Left forelimb (tissue), 1 donor: ENCODE measurements at places on chromosomes 4 and X.

- DNase-seq: no peak
These were observed 12.7 kb upstream of the CD40LG start for GRCh38 chrX:136635235-136635634.

DNA sequence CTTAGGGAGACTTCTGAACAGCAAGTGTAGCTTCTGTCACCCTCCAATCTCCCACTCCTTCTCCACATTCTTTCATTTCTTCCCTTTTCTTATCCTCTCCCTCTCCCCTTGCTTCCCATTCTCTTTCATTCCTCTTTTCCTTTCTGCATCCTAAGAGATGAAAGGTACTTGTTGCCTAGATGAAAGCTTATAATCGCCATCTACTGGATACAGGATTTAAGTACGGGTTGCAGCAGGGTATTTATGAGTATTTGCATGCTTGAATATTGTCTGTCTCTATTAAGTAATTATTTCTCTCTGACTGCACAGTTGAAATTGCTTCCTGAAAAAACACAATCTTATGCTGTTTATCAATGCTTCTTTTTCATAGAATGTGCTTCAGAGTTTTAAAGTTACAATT, 174.0 kb upstream of the TENT5D start:
- no peak for DNase-seq

DNA sequence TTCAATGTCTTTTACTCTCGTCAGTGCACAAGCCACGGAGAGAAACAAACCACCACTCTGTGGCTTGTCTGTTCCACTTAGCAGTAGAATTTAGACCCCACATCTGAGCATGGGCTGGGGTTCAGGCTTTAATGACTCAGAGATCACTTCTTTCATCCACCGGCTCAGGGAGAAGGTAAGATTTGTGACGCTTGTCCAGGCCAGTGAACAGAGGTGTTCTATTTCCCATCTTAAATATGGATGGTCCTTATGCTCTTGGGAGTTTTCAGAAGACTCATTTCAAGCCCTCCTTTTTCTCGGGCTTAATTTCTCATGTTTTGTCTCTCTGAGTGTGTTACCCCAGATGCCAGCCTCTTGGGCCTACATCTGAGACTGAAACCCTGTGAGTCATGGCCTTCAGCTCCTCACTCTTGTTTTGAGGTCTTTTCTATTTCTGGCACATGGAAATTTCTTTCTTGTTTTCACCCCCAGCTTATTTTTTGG, 127.4 kb upstream of the SFRP2 start:
- DNase-seq: no peak

GRCh38 chr4:188812644-188813043, 673.4 kb downstream of the TRIML1 start:
- no peak for DNase-seq

- peak; percentile 70 for DNase-seq
These were observed at the start of gene KCNIP4 for GRCh38 chr4:21948347-21949072. TSS of gene KCNIP4 (minus strand) at chr4:21948772.

GRCh38 chr4:82372517-82373485, 990 bp downstream of the HNRNPD start:
- DNase-seq: peak; percentile 82

DNA sequence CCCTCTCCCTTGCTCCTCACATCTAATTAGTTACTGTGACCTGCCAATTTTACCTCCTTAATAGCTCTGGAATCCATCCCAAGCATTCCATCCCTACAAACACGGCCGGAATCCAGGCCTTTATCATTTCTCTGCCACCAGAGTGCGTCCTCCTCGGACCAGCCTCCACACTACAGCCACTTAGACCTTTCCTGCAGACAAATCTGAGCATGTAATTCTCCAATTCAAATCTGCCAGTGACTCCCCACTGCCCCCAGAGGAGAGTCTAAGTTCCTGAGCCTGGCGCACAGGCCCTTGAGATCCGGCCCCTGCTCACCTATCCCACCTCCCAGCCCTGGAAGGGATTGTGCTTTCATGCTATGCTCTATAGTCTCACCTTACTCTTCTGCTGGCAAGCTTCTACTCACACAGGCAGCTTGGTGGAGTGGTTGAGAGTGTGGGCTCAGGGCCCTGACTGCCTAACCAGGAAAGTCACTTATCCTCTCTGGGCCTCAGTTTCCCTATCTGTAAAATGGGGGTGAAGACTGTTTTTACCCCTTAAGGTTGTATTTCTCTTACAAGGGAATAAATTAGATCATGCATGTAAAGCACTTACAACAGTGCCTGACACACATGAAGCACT, 31.2 kb downstream of the PJA1 start:
- no peak for DNase-seq

DNA sequence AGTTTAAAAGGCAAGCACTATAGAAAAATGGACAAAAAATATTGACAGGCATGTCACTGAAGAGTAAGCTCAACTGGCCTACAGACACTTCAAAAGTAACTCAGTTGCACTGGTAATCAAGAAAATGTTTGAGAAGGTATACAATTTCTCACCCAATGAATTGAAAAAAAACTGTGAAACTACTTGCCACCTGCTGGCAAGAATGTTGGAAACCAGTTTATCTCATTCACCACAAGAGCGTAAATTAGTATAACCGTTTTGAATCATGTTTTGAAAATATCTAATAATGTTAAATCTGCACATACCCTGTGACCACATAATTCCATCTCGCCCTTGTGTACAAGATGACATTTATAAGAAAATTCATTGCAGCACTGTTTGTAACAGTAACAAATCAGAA, 31.7 kb downstream of the TXK start:
- no peak for DNase-seq

DNA sequence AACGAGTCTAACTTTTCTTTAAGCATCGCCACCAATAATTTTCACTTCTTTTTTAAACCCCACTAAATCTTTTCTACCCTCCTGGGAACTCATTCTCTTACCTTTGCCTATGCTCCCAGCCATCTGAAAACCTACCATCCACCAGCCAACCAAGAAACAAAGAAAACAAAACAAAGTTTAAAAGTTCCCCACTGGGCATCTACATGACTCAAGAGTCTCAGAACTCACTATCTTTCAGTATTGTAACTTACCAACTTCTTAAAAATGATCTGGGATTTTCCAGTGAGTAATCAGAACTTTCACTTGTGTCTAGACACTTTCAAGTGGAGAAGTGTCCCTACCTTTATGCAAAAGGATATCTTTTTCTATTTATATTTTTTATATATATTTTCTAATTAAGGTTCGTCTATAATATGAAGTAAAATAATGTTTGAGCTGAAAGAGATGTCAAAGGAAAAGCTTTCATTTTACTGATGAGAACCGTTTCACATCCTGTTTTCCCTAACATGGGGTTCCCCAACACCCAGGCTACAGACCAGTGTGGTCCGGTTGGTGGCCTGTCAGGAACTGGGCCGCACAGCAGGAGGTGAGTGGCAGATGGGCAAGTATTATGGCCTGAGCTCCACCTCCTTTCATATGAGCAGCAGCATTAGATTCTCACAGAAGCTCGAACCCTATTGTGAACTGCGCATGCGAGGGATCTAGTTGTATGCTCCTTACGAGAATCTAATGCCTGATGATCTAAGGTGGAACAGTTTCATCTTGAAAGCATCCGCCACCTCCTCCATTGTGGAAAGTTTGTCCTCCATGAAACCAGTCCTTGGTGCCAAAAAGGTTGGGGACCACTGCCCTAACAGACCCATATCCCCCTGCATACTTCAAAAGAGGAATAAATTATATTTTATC, 9.8 kb upstream of the TIGD2 start:
- no peak for DNase-seq

DNA sequence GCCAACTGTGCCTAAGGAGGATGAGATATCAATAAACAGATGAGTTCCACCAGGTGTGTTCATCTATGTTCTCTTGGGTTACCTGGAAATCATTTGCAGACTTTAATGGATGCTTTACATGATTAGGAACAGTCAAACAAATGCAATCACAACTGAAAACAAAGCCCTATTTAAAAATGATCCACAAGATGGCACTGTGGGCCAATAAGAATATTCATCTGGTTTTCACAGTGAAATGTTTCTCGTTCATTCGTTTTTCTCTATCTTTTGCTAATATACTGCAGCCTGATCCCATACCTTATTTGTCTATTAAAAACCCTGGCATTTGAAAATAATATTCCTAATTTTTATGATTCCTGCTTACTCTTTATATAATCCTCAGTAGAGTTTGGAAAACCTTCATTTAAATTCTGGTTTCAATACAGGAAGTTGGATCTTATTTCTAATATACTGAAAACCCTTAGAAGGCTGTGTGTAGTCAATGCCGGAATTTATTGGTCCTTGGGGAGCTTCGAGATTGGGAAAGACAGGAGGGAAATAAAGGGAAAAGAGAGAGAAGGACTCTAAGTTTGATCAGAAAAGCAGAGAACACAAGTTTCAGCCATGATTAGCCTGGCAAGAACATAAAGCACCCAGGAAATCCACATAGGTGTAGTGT, 63.8 kb upstream of the TAPT1 start:
- no peak for DNase-seq

GRCh38 chrX:31291131-31291530, 219.3 kb upstream of the FTHL17 start:
- no peak for DNase-seq

- DNase-seq: no peak
These were observed 89.4 kb upstream of the IL13RA1 start for GRCh38 chrX:118637997-118638396.

DNA sequence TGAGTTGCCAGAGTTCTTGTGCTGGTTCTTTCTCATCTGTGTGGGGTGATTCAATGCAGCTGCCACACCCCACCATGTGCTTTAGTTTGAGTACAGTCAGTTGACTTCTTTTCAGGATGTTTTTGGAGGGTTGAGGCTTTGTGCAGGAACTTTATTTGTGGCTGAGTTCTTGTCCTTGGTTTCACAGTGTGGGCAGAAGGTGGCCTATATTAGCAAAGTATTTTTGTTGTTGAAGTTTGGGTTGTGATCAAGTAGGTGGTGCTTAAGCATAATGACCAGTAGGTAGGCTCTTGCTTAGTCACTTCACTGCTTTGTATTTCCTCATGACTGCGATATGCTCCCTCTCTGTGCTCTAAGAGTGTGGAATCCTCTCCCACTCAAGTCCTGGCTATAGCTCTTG, 80.3 kb downstream of the ARHGAP24 start:
- DNase-seq: no peak

DNA sequence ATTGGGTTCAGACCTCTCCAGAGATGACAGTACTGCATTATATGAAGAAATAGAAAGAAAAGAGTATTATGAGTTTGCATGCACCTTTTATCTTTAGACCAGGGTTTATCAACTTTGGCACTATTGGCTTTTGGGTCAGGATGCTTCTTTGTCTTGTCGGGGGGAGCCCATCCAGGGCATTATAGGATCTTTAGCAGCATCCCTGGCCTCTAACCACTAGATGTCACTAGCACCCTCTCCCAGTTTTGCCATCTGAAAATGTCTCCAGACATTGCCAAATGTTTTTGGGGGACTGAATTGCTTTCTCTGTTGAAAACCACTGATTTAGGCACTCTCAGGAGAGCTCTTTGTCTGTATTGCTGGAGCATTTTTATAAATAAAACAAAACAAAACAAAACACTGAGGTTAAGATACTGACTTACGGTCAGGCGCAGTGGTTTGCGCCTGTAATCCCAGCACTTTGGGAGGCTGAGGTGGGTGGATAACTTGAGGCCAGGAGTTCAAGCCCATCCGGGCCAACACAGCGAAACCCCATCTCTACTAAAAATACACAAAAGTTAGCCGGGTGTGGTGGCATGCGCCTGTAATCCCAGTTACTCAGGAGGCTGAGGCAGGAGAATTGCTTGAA, 23.6 kb downstream of the CA5B start:
- DNase-seq: no peak

DNA sequence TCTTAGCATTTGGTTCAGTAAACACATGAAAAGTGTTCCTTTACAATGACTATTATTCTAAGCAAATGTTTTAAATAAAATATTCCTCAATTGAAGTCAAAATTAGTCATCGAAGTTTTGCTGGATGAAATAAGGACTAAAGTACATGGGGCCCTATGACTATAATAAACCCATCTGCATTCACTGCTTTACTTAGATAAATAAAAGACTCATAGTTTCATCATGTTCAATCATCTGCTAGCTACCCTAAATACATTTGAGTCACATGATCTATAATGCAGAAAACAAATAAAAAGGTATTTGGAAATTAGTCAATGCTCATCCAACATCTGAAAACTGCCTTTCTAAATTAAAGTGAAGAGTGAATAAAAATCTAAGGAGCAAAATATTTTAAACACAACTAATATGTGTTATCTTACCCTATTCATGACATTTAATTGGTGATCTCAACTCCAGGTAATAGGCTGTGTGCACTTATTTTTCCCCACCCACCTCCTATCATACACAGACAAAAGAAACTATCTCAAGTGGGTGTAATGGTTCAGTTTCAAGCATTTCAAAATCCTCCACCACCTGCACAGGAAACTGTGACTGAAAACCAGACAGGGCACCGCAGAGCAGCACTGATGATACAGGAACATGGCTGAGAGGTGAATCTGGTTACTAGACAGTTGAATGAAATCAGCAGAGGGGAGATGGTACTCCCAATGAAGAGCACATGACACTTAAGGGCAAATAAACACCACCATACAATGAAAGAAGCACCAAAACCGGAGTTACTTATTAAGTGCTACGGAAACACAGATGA, 78.6 kb downstream of the CAMK2D start:
- DNase-seq: no peak

GRCh38 chrX:78321809-78322208, 5.6 kb downstream of the CYSLTR1 start:
- DNase-seq: no peak

DNA sequence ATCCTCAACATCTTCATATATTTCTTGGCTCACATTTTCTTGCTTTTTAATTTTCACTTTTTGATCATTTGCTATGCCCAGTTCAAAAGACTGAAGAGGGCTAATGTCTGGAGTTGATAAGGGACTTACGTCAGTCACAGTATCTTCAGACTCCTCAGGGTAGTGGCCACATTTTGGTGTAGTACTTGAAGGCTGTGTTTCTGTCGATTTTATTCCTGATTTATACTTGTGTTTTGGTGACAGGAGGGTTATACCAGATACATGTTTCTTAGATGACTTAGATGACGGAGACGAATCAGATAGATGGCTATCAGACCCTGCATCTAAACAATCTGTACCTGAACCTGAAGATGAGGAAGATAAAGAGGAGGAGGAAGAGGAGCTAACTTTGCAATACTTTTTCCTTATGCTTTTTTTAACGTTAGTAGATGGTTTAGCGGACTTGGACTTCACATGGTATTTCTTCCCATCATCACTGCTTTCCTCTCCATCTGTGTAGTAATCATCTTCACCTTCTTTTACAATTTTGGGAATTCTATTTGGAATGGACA, 13.4 kb downstream of the CFAP97 start:
- DNase-seq: no peak

GRCh38 chr4:30396772-30397475, 323.2 kb upstream of the PCDH7 start:
- no peak for DNase-seq

- DNase-seq: no peak
These were observed 37.4 kb downstream of the PDGFC start for GRCh38 chr4:156934259-156934635.

- DNase-seq: no peak
These were observed 28.4 kb downstream of the ALPK1 start for GRCh38 chr4:112325530-112325929.

DNA sequence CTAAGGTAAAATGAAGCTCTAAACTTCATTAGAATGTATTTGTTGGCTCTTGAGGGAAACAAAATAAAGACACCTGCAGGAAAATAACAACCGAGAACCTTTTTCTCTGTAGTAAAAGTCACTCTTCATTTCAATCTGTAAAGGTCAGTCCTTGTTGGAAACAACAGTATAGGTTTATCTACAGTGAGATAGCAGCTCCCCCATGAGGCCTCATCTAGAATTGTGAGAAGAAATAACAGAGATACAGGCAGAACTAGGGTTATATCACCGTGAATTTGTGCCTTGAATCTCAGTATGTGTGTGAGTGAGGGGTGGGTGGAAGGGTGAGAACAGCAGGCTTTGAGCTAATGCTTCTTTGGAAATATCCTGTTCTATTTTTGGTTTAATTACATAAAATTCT, 107.8 kb upstream of the FMR1 start:
- no peak for DNase-seq
